ENCODE measurements at places on chromosomes 5 and 9. TPM values are rescaled to one million over a fixed set of nuclear protein-coding genes. Genes with fewer than 3 reads are reported as not detected.

CFAP90 gene
- 0.85 TPM for total RNA-seq

GABRA1 gene
- not detected for total RNA-seq

ZSWIM6 gene
- 33.9 TPM for total RNA-seq

ABLIM3 gene
- total RNA-seq = 0.27 TPM

MAPKAP1 gene
- 68.2 TPM for total RNA-seq

HTR4 gene
- 0.27 TPM for total RNA-seq

PCDHB11 gene
- 6.4 TPM for total RNA-seq

SHROOM1 gene
- 8.6 TPM for total RNA-seq

FGF18 gene
- 11.7 TPM for total RNA-seq

OLFM1 gene
- total RNA-seq = 2.0 TPM

MOB3B gene
- total RNA-seq = 14.6 TPM

SREK1IP1 gene
- total RNA-seq = 23.4 TPM

MED7 gene
- total RNA-seq = 11.1 TPM

GRCh38 chr5:152237531-152237930 is 167.5 kb downstream of the NMUR2 start:
- no peak for DNase-seq

- DNase-seq = no peak
Measured at GRCh38 chr9:13568405-13568804, 288.9 kb upstream of the MPDZ start.

- no peak for DNase-seq
Measured at GRCh38 chr5:149719666-149720065, 10.4 kb upstream of the PPARGC1B start.

DNA sequence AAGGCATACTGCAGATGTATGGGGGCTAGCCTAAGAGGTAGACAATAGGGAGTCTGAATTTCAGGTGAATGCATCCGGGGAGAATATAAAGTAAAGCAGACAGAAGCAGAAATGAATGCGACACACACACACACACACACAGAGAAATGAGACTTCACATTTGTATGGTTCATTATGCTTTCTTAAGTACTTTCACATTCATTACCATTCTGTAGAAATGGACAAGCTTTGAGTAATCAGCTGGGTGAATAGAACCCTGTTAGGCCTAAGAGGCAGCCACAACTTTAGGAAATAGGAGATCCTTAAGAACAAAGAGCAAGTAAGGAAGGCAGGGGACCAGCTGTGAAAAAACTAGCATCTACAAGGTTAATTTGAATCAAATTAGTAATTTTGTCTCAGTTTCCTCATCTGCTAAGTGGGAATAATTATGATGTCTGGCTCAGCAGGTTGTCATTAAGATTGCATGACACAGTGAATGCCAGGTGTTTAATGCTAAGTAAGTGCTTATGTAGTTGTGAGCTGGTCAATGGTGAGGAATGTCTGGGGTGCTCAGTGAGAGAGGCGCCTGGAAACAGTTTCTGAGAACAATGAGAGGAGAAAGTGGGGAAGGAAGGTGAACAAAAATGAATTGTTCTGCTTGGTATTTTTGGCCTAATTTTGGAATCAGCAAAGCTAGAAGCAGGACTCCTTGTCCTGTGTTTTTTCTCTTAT is 265.8 kb upstream of the CLINT1 start:
- DNase-seq = no peak

DNA sequence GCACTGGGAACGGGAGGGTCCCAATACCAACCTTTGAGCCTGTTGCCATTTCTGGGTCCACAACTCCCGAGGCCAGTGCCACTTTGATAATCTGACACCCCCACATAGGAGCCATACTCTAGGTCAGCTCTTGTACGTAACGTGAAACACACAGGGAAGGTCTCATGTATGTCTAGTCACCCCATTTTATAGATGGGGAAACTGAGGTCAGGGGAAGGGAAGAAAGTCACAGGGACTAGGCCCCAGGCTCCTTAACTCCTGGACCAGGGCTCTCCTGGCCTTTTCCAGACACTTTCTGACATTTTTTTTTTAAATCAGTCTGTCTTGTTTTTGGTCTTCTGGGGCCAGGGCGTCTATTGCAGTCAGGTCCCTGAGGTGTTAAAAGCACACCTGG is 80.3 kb upstream of the SLC25A51 start:
- no peak for DNase-seq

DNA sequence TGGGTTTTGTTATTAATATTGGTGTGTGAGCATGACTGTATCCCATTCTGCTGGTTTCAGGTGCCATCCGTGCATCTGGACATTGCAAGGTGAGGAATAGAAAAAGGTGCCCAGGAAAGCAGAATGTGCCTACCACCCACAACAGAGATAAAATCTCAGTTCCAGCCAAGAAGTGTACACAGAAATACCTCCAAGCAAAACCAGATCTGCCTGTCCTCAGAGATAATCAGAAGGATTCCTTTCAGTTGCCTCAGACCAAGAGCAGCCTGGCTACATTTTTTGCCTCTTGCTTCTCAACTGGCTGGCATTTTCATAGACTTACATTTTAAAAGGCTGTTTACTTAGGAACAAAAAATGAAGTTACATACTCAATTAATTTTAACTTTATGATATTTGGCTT is 12.1 kb upstream of the ABLIM3 start:
- no peak for DNase-seq

- DNase-seq = no peak
Measured at GRCh38 chr5:14006823-14007520, 62.5 kb upstream of the DNAH5 start.

DNA sequence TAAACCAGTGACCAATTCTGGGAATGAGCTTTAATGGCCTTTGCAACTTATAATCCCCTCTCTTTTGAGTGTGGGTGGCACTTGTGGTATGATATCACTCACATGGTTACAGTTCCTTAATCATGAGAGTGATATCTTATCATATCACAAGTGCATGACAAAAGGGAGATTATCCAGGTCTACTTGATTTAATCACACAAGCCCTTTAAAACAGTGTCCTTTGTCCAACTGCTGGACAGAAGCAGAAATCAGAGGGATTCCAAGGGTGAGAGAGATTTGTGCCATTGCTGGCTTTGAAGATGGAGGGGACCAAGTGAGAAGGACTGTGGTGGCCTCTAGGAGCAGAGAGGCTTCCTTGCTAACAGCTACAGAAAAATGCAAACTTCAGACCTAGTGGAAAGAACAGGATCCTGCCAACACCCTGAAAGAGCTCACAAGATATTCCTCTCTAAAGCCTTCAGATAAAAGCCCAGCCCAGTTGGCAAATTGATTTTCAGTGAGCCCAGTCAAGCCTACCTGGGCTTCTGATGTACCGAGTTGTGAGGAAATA is 279.0 kb upstream of the TLE4 start:
- no peak for DNase-seq

GRCh38 chr5:91641730-91642350 is 258.7 kb upstream of the ARRDC3 start:
- DNase-seq = no peak

- peak; percentile 62 for DNase-seq
Measured at GRCh38 chr9:33446946-33447798, at the start of gene AQP3. AQP3 (minus strand) TSS chr9:33447593; CDS start chr9:33447530, 63 bp downstream.

- peak; percentile 41 for DNase-seq
Measured at GRCh38 chr5:137498301-137498735, 808 bp downstream of the SPOCK1 start.

DNA sequence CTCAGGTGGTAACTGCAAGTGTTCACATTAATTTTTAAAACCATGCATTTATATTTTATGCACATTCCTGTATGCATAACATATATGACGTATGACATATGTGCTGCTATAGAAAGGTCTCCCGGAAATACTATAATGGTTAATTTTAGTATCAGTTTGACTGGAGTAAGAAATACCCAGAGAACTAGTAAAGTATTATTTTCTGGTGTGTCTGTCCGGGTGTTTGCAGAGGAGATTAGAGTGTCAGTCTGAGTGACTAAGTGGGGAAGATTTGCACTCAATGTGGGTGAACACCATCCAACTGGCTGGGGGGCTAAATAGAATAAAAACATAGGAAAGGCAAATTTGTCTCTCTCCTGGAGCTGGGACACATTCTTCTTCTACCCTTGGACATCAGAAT is 26.9 kb downstream of the UIMC1 start:
- no peak for DNase-seq

DNA sequence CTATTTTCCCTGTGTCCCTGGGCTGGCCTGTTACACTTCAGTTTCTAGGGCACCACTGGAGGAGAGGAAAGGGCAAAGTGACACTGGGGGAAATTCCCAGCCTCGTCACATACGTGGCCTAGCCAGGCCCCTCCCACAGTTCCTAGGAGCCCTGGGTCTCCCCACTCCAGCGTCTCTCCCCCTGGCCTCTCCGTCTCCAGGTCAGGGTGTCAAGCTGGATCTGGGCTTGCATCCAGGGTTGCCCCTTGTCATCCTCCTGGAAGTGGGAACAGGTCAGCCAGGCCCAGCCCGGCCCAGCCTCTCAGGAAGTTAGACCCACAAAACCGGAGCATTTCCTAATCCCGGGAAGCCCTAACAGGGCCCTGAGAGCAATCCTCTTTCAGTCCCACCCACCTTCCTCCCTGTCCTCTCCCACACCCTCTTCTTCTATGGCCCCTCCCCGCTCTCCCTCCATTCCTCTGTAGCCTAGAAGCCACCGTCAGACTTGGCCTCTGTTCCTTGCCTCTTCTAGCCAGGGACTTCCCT is 4.7 kb upstream of the TNIP1 start:
- no peak for DNase-seq

Data from mesothelial cell of epicardium (in vitro differentiated cells).